ENCODE measurements at places on chromosomes 5 and 9.

DNA sequence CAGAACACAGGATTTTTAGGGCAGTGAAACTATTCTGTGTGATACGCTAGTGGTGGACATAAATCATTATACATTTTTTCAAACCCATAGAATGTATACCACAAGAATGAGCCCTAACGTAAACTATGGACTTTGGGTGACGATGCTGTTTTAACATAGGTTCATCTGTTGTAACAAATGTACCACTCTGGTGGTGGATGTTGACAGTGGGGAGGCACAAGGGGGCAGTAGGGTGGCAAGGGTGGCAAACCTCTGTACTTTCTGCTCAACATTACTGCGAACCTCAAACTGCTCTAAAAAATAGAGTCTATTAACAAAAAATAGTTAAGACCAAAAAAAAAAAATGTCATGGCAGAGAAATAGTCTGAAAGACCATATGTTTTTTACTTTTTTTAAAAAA is 9.1 kb upstream of the MVB12B start:
- DNase-seq, result no peak

DNA sequence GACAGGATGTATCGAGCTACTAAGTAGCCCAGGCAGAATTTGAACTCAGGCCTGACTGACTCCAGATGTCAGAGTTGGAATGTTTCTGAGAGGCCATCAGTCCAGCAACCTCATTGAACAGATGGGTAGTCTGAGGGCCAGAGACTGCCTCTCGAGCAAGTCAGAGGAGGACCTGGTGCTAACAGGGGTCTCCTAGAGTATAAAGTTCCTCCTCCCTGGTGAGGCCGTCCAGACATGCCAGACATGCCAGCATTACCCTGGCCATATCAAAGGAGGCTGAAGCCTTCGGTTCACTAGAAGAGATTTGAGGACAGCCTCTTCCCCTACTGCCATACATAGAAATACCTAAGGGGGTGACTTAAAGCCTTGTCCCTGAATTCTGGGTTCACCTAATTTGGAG is 81.2 kb downstream of the ZNF618 start:
- no peak for DNase-seq

- no peak for DNase-seq
Observed at GRCh38 chr5:180618487-180618828, 27.2 kb upstream of the SCGB3A1 start.

- no peak for DNase-seq
Observed at GRCh38 chr5:148202531-148203203, at the start of gene SPINK6. SPINK6 (plus strand) TSS chr5:148203042; CDS start chr5:148203097, 55 bp downstream.

- no peak for DNase-seq
Observed at GRCh38 chr9:86783884-86784283, 163.4 kb downstream of the GAS1 start.

DNA sequence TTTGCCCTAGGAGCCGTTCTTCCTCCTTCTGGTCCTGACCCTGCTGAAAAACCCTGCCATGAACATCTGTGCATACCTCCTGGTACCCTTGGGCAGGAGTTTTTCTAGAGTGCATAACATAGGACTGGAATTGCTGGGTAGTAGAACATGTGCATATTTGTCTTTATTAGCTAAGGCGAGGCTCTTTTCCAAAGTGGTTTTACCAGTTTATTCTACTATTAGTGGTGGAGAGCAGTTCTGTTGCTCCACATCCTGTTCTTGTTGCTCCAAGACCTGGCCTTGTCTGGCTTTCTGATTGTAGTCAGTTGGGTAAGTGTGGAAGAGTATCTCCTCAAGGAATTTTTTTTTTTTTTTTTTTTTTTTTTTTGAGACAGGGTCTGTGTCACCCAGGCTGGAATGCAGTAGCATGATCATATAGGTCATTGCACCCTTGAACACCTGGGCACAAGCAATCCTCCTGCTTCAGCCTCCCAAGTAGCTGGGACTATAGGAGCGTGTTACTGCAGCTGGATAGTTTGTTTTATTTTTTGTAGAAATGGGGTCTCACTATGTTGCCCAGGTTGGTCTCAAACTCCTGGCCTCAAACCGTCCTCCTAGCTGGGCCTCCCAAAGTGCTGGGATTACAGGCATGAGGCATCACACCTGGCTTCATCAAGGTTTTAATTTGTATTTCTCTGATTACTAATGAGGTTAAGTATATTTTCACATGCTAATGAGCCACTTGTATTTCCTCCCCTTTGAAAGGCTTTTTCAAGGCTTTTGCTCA is 85.2 kb downstream of the SPRY4 start:
- no peak for DNase-seq

DNA sequence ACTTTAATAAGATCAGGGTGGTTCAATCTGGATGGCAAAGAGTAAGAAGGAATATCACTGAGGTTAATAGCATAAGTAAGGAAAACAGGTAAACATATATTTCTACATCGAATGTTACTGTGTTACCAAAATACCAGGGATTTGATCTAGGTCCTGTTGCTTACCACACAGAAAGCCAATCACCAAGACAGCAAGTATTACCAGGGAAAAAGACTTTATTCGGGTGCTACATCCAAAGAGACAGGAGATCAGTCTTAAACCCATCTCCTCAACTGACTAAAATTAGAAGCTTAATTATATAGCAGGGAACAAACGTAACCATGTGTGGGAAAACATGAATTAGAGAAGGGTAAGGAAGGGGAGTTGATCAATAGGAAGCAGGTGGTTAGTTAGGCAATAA is 500.1 kb downstream of the EFNA5 start:
- DNase-seq, result no peak

DNA sequence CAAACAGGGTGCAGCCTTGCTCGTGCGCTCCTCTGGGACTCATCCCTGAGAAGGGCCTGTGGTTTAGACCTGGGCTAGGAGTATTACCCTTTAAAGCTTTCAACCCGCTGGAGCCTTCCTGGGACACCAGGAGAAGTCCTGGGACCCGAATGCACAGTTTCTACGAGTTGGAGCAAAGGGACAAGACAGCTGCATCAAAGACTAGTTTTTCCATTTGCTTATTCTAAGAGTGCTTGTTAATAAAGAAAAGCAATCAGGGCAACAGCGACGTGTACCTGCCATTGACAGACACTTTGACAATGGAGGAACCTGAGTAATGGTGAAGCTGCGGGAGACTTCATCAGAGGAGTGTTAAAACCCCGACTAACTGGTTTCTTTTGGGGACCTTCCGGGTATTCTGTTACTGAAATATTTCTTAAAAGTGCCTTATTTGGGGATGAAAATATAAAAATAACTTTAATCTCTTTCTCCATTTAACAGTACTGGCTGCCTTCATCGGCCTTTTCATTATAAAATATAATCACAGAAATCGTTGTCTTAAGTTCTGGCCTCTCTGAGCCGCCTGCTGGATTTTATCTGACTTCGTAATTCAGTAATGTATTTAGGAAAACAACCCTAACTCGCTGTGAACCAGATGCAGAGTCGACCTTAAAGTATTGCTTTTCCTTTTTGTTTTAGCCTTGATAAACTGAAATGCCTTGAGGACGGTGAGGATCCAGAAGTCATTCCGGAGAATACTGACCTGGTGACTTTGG is 732 bp downstream of the SNAPC3 start:
- no peak for DNase-seq

DNA sequence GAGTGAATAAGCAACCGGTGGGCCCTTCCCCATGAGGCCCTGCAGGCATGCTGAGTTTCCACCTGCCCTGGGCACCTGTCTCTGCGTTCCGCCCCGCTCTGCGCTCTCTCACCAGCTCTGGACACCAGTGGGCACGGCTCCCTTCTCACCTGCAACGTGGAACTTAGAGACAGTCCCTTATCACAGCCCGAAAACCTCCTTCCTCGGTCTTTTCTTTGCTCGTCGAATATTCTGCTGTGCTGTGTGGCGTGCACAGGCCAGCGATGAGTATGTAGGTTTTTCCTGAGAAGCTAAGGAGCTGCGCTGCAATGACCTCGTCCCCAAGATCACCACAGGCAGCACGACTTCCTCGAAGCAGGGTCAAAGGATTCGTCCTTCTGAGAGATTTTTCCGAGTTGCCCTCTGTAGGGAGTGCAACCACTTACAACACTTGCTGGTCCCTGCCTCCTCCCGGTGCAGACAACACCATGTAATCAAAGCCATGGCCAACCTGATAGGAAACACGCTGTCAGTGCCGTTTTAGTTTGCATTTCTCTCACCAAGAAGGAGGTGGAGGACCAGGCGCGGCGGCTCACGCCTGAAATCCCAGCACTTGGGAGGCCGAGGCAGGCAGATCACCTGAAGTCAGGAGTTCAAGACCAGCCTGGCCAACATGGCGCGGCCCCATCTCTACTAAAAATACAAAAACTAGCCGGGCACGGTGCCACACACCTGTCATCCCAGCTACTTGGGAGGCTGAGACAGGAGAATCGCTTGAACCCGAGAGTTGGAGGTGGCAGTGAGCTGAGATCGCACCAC is 27.2 kb upstream of the NOTCH1 start:
- DNase-seq, result no peak

DNA sequence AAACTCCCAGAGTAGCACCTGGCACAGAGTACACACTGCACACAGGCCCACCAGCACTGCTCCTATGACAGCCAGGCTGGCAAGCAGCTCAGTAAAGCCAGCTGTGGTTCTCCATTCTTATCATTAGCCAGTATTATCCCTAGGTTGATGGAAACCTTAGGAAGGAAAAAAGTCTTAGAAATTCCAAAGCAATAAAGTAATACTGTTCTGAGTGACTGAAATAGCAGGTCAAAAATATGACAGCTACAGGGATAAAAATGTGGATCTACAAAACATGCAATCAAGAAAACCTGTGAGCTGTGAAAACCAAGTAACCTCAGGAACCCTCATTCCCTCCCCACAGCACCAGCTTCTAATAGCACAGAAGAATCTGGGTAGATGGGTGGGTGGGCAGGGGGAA is 403.5 kb downstream of the SPOCK1 start:
- DNase-seq, result no peak

GRCh38 chr9:129866394-129867135 is 31.3 kb downstream of the USP20 start:
- no peak for DNase-seq

DNA sequence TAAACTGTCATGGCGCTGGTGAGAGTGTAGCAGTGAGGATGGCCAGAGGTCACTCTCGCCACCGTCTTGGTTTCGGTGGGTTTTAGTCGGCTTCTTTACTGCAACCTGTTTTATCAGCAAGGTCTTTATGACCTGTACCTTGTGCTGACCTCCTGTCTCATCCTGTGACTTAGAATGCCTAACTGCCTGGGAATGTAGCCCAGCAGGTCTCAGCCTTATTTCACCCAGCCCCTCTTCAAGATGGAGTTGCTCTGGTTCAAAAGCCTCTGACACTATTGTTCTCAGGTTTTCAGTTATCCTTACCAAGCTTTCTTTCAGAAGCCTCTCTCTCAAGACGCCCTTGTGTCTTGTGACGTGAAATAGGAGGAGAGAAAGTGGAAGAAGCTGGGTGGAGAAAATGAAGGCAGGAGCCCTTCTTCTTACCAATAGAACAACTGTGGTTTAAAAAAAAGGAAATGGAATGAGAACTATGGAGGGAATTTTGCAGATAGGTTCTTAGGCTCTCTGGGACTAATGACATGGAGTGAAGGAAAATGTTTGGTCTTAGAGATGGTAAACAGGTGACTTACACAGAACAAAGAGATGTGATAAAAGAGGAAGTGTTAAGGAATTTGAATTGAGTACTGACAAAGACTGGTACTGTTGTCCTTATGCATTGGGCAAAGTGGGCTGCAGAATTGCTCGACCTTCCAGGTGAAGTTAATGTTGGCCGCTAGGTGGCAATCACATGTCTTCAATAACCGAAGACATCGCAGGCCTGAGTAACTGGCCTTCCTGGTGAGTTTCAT is 133.3 kb upstream of the RAI14 start:
- peak; percentile 65 for DNase-seq

- peak; percentile 28 for DNase-seq
Observed at GRCh38 chr9:131403493-131403773, 9.5 kb downstream of the PRRC2B start.

- DNase-seq, result no peak
Observed at GRCh38 chr5:136750224-136750862, 385.0 kb upstream of the TRPC7 start.

GRCh38 chr5:66515209-66515608 is 81.0 kb upstream of the MAST4 start:
- no peak for DNase-seq

DNA sequence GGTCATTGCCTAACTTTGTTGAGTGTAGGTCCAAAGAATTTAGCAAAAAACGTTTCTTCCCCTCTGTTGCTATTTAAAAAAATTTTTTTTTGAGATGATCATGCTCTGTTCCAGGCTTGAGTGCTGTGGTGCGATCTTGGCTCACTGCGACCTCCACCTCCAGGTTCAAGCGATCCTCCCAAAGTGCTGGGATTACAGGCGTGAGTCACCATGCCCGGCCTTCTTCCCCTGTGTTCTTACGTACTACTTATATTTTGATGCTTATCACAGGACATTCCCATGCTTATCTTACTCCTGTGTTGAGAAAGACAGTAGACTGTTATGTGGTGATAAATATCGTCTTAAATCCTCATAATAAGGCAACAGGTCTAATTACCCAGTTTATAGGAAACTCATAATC is 2.5 kb downstream of the ACER2 start:
- DNase-seq, result no peak

GRCh38 chr9:75023846-75024245 is 4.2 kb downstream of the CARNMT1 start:
- no peak for DNase-seq

- DNase-seq, result no peak
Observed at GRCh38 chr5:83516377-83516776, 44.8 kb downstream of the VCAN start.

DNA sequence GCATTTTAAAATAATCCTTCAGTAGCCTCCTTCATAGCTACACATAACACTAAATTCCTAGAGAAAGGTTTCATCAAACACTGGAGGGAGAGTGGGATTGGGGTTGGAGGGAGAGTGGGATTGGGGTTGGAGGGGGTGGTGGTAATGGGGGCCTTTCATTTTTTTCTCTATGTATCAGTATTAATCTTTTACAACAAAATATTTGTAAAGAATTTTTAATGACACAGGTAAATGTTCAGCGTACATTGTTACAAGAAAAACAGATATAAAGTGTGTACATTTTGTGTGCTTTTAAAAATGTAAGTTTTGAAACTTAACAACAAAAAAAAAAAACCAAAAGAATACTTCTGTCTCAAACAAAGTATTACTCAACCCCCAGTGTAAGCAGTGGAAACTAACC is 266.4 kb downstream of the DENND1A start:
- no peak for DNase-seq

DNA sequence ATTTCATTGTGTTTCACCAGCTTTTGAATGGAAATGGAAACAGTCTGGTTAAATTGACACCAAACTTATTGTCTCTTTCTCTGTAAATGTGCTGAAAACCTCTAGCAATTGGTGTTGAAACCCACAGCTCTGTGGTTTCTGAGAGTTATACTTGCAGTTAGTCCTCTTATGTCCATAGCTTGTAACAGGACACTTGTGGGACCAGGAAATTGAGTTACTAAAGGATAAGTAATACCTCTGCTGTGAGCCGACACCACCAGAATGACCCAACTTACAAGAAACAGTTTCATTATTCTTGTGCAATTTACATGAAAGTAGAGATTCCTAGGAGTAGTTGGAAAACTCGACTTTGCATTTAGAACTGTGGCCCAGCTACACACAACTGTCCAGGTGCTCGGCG is 191.5 kb downstream of the CFAP90 start:
- no peak for DNase-seq
